SK-N-SH (cell line): ENCODE measurements at places on chromosomes 16 and 17. TPM values are rescaled to one million over a fixed set of nuclear protein-coding genes. Genes with fewer than 3 reads are reported as not detected.

- no peak for DNase-seq
These were observed 813.9 kb downstream of the KCNJ18 start for GRCh38 chr17:22506231-22506630.

The WNT3 gene
- 5.3 and 7.6 TPM in 2 replicates for polyA plus RNA-seq

The KRT32 gene
- not detected in 2 replicates for polyA plus RNA-seq

DNA sequence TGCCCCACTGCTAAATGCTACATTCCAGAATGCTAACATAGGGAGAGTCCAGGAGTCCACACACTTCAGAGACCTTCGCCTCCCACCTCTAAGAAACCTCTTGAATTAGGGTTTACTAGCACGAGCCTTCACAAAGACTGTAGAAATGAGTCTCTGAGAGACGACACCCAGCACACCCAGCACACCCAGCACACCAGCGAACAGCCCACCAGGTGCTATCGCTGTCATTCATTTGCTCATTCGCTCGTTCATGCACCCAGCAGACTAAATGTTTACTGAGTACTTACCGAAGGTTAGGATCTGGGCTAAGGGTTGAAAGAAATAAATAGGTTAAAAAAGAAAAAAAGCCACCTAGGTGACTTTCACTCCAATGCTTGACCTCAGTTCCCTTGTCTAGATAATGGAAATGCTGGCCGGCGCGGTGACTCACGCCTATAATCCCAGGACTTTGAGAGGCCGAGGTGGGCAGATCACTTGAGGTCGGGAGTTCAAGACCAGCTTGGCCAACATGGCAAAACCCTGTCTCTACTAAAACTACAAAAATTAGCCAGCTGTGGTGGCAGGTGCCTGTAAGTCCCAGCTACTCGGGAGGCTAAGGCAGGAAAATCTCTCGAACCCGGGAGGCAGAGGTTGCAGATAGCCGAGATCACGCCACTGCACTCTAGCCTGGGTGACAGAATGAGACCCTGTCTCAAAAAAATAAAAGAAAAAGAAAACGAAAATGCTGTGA, 100.8 kb downstream of the ADCY9 start:
- DNase-seq: no peak

- DNase-seq: no peak
These were observed 3.3 kb downstream of the GOT2 start for GRCh38 chr16:58730724-58731370.

The CD300LB gene
- polyA plus RNA-seq: not detected in 2 replicates

GRCh38 chr17:2841606-2842005, 45.4 kb downstream of the RAP1GAP2 start:
- no peak for DNase-seq

The SLC6A2 gene
- 3.3 and 12.7 TPM in 2 replicates for polyA plus RNA-seq

DNA sequence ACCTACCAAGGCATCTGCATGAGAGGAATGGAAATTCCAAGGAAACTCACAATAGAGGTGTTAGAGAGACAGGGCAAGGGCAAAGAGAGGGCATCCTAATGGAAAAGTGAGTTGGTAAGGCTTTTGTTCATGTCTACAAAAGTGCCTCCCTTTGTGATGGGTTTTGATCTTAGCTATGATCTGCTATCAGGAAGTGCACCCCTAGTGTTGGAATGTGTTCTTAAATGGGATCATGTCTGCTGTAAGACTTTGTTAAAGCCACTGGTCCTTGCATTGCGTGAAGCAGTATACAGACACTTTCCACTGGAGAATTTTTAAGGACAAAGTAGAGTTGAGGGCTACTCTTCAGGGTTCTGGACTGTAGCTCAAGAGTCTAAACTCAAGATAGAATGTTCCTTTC, 92.0 kb downstream of the MAP2K6 start:
- DNase-seq: no peak

The SDR42E2 gene
- not detected in 2 replicates for polyA plus RNA-seq

DNA sequence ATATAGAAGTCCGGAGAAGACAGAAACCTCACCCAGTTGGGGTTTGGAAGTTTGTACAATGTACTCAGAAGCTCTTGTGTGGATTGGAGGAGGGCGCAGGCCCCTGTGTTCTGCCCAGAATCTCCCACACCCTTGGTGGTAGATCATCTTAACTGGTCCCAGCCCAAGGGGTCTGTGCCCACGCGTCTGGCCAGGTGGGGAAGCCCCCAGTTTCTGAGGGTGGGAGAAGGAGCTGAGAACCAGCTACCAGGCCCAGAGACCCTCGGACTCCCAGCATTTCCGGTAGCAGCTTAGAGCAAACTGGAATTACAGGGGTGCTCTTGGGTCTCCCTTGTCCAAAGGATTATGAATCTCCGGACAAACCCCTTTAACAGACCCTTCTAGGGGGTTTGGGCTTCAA, 2.3 kb upstream of the PPP1R9B start:
- no peak for DNase-seq

- no peak for DNase-seq
These were observed 2.4 kb upstream of the NFATC3 start for GRCh38 chr16:68082629-68083238.

The ANKS3 gene
- 42.2 and 43.9 TPM in 2 replicates for polyA plus RNA-seq

The ALOX15B gene
- polyA plus RNA-seq: not detected in 2 replicates

DNA sequence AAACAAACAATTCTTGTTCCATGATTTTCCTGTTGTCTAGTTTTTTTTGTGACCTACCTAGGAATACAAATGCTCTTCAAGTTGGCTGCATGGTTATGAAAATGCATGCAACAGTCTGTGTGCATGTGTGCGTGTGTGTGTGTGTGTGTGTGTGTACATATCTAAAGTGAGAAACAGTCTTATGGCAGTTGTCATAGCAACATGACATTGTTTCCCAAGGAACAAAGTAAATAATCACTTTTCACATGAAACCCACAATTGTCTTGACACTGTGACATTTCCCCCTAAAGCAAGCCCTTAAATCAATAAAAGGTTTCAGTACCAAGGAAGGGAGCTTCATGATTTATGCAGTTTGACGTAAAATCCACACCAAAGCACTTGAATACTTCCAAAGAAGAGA, 758.4 kb downstream of the CDH8 start:
- DNase-seq: no peak

The TMEM204 gene
- polyA plus RNA-seq: 2.1 and 2.3 TPM in 2 replicates

The SHISA9 gene
- 0.02 TPM in 1 of 2 replicates, not detected in the other for polyA plus RNA-seq

DNA sequence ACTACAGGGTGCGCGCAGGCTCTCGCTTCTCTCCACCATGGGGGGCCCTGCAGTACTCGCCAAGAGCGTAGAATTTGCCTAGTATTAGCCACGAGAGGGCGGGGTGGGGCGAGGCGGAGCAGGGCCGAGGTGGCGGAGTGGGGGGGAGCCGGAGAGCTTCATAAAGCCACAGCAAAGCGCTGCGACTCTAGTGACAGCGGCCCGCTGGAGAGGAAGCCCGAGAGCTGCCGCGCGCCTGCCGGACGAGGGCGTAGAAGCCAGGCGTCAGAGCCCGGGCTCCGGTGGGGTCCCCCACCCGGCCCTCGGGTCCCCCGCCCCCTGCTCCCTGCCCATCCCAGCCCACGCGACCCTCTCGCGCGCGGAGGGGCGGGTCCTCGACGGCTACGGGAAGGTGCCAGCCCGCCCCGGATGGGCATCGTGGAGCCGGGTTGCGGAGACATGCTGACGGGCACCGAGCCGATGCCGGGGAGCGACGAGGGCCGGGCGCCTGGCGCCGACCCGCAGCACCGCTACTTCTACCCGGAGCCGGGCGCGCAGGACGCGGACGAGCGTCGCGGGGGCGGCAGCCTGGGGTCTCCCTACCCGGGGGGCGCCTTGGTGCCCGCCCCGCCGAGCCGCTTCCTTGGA, at the start of gene TBX21:
TBX21 (plus strand) TSS at position 190 of the 627 bp plus-strand sequence; CDS start at position 409, 219 bp downstream.
- DNase-seq: peak; percentile 93

The GSG1L gene
- not detected in 2 replicates for polyA plus RNA-seq

DNA sequence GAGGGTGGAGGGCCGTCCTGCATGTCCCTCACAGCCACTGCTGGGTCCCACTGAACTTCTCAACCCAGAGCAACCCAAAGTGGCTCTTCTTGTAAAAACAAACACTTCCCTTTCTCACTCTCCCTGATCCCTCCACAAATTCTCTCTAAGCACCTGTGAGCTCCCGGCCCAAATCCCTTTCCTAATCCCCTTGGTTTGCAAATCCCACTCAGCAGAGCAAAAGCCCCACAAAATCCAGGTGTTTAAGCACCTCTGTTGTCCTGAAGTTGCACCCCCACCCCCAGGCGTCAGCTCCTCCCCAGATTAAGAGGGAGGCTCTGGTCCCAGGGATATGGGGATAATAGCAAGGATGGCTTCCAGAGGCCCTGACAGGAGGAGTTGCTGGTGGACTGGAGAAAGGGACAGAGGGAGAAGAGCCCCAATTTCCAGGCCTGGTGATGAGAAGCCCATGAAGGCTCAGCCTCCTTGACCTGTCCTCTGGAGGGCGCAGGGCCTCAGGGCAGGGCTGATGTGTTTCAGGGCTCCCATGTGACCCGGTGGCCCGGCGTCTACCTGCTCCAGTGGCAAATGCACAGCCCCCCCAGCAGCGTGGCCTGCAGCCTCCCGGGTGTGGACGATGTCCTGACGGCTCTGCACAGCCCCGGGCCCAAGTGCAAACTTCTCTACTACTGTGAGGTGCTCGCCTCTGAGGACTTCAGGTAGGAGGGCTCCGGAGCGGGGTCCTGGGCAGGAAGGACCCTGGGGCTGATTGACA, 23.0 kb downstream of the NAGPA start:
- no peak for DNase-seq
